ENCODE measurements at places on chromosomes 11 and 22.

GRCh38 chr22:50010676-50011446 is 1.7 kb downstream of the IL17REL start:
- H3K4me3 ChIP-seq, result no peak overlapping the region
- no peaks in the 10 kb centered on the region for H3K36me3 ChIP-seq

DNA sequence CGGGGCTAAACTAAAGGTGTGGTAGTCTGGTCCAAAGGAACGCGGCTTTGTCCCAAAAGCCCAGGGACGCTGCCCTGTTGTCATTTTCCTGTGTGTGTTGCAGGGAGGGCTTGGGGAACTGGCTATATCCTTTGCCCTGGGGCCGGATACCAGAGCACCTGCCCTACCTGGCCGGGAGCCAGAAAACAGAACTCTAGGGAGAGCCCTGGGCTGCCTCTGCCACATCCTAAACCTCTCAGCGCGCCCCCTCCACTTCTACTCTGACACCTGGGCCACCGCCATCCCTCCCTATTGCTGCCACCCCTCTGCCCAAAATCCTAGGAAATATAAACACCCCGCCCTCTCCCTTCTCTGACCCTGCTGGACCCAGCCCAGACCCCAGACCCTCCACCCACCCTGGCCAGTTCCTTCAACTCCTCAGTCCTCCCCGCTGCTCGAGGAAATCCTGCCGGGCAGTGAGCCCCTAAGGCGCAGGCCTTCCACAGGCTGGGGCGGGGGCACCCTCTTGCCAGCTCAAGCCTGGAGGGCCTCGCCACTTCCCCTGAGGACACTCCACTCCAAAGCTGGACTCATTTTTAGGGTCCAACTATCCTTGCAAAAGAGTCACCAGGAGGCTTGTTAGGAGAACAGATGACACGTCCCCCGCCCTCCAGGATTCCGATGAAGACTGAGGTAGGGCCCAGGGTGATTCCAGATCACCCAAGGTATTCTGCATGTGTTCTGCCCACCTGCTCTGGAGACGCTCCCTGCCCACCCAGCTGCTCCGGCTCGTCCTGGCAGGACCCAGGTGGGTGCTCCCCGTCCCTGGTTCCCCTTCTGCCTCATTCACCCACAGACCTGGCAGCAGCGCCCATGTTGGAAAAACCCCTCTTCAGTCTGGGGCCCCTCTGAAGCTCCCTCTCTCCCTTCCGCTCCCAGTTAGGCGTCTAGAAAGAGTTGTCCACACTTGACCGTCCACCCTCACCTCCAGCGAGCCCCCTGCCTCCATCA is 12.2 kb downstream of the KCTD17 start:
- no peaks in the 10 kb centered on the region for H3K27me3 ChIP-seq
- H3K36me3 ChIP-seq, result no peaks in the 10 kb centered on the region
- H3K4me3 ChIP-seq, result no peak overlapping the region
- DNase-seq, result no peak

DNA sequence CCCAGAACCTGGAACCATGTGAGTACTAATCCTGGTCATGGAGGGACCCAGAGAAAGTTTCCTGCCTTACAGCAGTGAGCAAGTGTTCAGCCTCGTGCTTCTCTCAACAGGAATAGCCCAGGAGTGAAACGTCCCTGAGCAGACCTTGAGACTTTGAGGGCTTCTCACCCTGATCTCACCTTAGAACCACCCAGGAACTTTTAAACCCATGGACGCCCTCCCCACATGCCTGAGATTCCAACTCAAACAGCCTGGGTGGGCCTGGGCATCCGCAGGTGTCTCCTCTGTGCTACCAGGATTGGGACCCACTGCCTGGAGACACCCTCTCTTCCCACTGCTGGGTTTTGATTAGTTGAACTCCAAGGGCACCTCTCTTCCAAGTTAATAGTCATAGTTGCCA is 297.2 kb downstream of the NTM start:
- DNase-seq, result peak; percentile 28
- no peaks in the 10 kb centered on the region for H3K36me3 ChIP-seq
- H3K4me1 ChIP-seq, result no peaks in the 10 kb centered on the region

- no peak overlapping the region for H3K27ac ChIP-seq
- no peaks in the 10 kb centered on the region for H3K36me3 ChIP-seq
- H3K4me3 ChIP-seq, result no peak overlapping the region
- no peaks in the 10 kb centered on the region for H3K27me3 ChIP-seq
- H3K4me1 ChIP-seq, result no peaks in the 10 kb centered on the region
- no peak for DNase-seq
These were observed 63.0 kb downstream of the RELT start for GRCh38 chr11:73439002-73439843.

- peak overlapping the region; percentile 12 for H3K27ac ChIP-seq
- no peak for DNase-seq
- H3K4me1 ChIP-seq, result peaks cover 10% of the 10 kb centered on the region
- no peaks in the 10 kb centered on the region for H3K27me3 ChIP-seq
These were observed 12.9 kb downstream of the RTN4R start for GRCh38 chr22:20254975-20255946.

DNA sequence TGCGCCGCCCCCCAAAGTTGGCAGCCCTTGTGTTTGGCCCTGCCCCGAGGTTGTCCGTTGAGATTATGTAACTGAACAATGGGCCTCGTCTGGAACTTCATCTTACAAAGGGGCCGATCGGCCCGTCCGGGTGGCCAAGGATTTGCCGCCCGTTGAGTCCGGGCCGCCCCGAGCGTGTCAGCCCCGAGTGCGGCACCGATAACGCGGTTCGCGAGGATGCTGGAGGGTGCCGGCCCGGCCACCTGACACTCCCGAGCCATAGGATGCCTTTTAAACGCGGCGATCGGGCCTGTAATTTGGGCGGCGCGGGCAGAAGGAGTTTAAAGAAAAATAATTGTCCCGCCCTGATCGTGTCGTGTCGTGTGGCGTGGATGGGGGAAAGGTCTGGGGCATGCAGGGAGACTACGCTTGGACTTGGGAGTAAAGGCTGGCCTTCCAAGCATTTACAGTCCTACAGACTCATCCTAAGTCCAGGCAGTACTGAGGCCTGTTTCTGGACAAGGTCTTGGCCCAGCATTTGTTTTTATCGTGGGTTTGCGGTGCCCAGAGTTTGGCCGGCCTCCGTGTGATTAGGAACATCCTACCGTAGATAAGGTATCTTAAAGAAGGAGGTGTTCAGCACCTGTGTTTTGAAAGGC is 1.3 kb downstream of the WEE1 start:
- peaks cover 28% of the 10 kb centered on the region for H3K4me1 ChIP-seq
- peaks cover 53% of the 10 kb centered on the region for H3K36me3 ChIP-seq
- no peaks in the 10 kb centered on the region for H3K27me3 ChIP-seq
- H3K4me3 ChIP-seq, result peak overlapping the region; percentile 90

- no peak overlapping the region for H3K4me3 ChIP-seq
- no peak overlapping the region for H3K27ac ChIP-seq
- no peak for DNase-seq
- peaks cover 10% of the 10 kb centered on the region for H3K27me3 ChIP-seq
These were observed 2.8 kb downstream of the EMID1 start for GRCh38 chr22:29208502-29208862.

GRCh38 chr11:70608568-70609470 is 210.5 kb downstream of the CTTN start:
- H3K36me3 ChIP-seq, result no peaks in the 10 kb centered on the region
- no peak for DNase-seq
- H3K27me3 ChIP-seq, result no peaks in the 10 kb centered on the region
- H3K27ac ChIP-seq, result no peak overlapping the region

- DNase-seq, result no peak
- no peak overlapping the region for H3K4me3 ChIP-seq
- no peaks in the 10 kb centered on the region for H3K36me3 ChIP-seq
- H3K27me3 ChIP-seq, result no peaks in the 10 kb centered on the region
- H3K27ac ChIP-seq, result no peak overlapping the region
These were observed 697.6 kb downstream of the KCNA4 start for GRCh38 chr11:29319210-29319609.

DNA sequence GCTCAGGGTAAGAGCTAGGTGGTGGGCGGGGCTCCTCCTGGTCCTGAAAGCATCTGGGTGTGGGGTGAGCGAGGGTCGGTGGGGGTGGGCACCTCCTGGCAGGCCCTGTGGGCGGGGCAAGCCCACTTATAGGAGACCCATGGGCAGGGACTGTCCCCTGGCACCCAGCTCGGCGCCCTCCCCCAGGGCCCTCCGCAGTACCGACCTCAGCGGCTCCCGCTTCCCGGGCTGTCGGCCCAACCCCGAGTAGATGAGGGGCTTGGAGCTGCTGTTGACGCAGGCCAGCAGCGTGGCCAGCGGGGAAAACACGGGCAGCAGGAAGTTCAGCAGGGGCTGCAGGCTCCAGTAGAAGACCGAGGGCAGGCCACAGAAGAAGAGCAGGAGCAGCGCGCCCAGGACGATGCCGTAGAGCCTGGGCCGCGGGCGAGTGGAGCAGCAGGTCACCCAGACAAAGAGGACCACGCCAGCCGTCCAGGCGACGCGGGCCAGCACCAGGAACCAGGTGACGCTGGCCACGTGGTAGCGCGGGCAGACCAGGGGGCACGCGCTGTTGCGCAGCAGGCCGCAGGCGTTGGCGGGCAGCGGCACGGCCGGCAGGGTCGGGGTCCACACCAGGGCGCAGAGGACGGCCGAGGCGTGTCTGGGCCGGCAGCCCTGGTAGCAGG is 663 bp downstream of the MRGPRG start:
- H3K4me1 ChIP-seq, result no peaks in the 10 kb centered on the region
- peaks cover 41% of the 10 kb centered on the region for H3K27me3 ChIP-seq
- no peaks in the 10 kb centered on the region for H3K36me3 ChIP-seq
- no peak overlapping the region for H3K4me3 ChIP-seq
- no peak overlapping the region for H3K27ac ChIP-seq

DNA sequence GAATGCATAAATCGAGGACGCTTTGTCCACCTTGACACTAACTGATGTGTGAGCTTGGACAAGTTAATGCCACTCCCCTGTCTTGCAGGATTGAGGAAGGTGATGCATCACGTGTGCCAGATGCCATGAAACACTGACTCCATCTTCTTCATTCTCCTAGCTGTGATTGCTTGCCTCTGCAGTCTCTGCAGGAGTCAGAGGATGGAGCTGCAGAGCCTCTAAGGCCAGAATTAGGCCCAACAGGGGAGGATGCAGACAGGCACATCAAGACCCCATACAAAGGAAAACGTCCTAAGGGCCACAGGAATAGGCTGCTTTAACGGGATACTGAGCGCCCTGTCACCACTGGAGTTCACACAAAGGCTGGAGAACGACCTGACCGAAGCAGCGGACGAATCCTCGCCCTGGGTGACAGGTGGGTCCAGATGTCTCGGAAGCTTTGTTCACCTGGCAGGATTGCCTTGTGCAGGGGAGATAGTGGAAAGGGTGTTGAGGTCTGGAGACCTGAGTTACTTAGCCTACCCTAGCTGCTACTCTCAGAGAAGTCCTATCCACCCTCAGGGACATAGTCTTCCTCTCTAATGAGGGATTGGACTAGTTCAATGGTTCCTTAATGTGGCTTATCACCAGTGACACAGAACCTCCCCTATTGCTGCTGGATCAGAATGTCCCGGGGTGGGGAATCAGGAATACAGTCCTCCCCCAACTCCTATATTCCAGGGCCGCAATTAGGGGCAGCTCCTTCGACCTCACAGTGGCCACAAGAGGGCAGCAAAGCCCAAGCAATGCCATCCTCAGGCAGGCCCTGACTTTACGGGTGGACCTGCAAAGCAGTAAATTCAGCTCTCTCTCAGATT is 32.4 kb downstream of the DBX1 start:
- H3K27ac ChIP-seq, result no peak overlapping the region
- H3K4me1 ChIP-seq, result no peaks in the 10 kb centered on the region
- H3K27me3 ChIP-seq, result no peaks in the 10 kb centered on the region

DNA sequence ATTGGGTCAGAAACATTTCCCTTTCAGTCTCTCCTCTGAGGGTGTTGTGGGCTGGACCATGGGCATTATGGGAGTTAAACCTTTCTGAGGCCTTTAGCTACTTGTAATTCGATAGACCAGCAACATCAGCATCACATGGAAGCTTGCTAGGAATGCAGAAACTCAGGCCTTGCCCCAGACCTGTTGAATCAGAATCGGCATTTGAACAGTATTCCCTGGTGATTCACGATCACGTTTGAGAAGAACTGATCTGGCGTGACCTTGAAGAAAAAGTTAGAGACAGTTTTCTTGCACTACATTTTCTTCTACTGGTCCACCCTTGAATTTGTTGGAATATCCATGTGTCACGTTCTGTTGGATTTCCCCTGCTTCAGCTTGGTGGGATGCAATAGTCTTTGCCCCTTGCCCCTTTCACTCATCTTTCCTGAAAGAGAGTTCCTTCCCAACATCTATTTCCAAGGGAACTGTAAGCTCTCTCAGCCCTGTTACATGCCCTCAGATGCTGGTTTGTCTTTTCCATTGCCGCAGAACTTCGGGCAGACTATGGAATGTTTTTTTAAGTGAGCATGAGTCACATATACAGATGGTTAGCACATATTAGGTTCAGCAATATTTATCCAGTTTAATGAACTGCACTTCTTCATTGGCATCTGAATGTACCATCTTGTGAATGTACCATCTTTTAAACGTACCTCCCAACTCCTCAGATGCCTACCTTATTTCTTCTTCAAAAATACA is 23.9 kb downstream of the EHF start:
- H3K27ac ChIP-seq, result peak overlapping the region; percentile 77
- peaks cover 8% of the 10 kb centered on the region for H3K36me3 ChIP-seq
- H3K4me1 ChIP-seq, result peaks cover 55% of the 10 kb centered on the region

GRCh38 chr11:77107950-77108349 is 5.3 kb downstream of the OMP start:
- no peak for DNase-seq
- no peak overlapping the region for H3K27ac ChIP-seq
- H3K4me1 ChIP-seq, result peaks cover 3% of the 10 kb centered on the region
- no peaks in the 10 kb centered on the region for H3K36me3 ChIP-seq
- H3K27me3 ChIP-seq, result no peaks in the 10 kb centered on the region

- no peaks in the 10 kb centered on the region for H3K36me3 ChIP-seq
- H3K4me3 ChIP-seq, result no peak overlapping the region
- H3K27me3 ChIP-seq, result peaks cover 3% of the 10 kb centered on the region
- no peak for DNase-seq
- H3K4me1 ChIP-seq, result no peaks in the 10 kb centered on the region
These were observed 607.9 kb upstream of the B3GAT1 start for GRCh38 chr11:135019899-135020298.

- no peak for DNase-seq
- H3K27me3 ChIP-seq, result peaks cover 3% of the 10 kb centered on the region
- H3K4me3 ChIP-seq, result no peak overlapping the region
- H3K4me1 ChIP-seq, result no peaks in the 10 kb centered on the region
- no peak overlapping the region for H3K27ac ChIP-seq
These were observed 246.8 kb upstream of the KIRREL3 start for GRCh38 chr11:127247261-127247851.

DNA sequence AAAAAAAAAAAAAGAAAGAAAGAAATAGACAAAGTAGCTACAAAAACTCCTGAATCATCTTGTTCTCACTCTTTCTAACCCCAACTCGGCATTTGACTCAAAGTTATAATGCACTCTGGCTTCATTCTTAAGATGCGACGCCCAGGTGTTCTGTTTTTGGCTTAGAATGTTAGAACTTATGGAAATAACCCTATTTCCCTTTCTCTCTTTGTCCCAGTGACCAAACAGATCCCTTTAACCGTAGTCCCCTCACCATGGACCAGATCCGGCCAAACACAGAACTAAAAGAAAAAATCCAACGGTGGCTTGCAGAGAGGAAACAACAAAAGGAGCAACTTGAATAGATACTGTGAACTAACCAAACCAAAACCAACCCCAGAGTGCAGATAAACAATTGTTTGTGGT is 5.3 kb upstream of the ATP5MG start:
- DNase-seq, result no peak
- no peak overlapping the region for H3K27ac ChIP-seq
- peaks cover 48% of the 10 kb centered on the region for H3K36me3 ChIP-seq
- no peaks in the 10 kb centered on the region for H3K4me1 ChIP-seq
- no peak overlapping the region for H3K4me3 ChIP-seq
- H3K27me3 ChIP-seq, result no peaks in the 10 kb centered on the region

Measured in RWPE2 (cell line).